Regular cardiac myocyte (primary cell): ENCODE measurements at places on chromosomes 5 and 9. TPM values are rescaled to one million over a fixed set of nuclear protein-coding genes. Genes with fewer than 3 reads are reported as not detected.

Gene LYRM7
- 8.8 and 11.3 TPM in 2 replicates for total RNA-seq

Gene AHRR
- total RNA-seq, result 19.4 and 26.5 TPM in 2 replicates

Gene CDH12
- not detected in 2 replicates for total RNA-seq

Gene SEMA6A
- 0.19 and 0.28 TPM in 2 replicates for total RNA-seq
